ENCODE measurements at places on chromosomes 16 and 17.
A peak's percentile ranks its signal among the peaks of the same experiment; 100 is the strongest.

DNA sequence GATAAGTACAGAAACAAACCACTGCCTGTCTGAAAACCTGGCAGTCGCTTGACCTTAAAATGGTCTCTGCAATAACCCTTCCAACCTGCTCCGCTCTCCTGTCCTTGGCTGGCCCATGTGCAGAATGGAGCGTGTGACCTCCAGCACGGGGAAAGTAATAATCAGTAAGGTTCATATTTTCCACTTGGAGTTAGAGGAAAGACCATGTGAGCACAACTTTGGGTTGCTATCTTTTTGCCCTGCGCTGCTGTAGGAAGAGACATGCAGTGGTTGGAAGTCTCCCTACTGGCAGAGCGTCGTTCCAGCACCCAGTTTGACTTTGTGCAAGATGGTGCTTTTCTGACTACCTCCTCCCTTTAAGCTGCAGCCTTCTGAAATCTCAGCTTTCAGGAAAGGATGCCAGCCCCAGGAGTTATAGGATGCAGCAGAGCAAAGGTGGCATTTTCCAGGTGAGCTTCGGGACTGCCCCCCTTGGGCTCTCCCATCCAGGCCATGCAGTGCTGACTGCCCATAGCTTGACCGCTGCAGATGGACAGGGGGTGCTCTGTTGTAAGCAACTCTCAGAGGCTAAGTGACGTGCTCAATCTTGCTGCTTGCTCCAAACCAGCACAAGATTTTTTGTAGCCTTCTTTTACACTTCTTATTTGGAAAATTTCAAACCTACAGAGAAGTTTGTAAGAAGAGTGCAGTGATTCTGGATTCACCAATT, 110.7 kb upstream of the NOL11 start:
- DNase-seq, result no peak

GRCh38 chr16:60295451-60295850, 1561.3 kb upstream of the GOT2 start:
- DNase-seq, result no peak

DNA sequence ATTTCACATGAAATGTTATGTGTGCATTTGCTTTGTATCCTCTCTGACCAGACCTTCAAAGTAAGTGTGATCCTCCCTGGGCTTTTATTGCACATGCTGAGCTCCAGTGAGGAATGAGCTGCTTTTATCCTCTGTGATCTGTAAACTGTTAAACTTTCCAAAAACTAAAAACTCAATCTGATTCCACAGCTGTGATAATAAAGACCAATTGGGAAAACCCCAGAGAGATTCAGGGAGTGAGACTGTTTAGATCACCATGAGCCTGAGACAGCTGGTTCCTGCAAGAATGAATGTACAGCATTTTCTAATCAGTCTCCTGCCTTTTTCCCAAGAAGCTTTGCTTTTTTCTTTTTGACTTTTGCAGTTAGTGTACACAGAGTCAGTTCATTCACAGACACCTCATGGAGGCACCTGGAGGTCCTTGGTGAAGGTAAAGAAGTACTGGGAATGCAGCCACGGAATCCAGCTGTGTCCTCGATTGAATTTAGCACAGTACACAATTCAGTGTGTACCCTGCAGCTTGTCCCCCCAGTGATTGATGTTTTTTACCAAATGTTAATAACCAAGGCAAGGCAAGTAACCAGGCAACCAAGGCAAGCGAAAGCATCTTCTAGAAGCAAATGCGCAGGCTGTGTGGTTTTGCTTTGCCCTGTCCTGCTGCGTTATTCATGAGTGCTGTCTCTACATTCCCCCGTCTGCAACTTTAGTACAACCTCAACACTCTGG, 182.6 kb downstream of the LGALS9B start:
- DNase-seq, result no peak

GRCh38 chr17:45310380-45311324, 6.2 kb downstream of the MAP3K14 start:
- no peak for DNase-seq

DNA sequence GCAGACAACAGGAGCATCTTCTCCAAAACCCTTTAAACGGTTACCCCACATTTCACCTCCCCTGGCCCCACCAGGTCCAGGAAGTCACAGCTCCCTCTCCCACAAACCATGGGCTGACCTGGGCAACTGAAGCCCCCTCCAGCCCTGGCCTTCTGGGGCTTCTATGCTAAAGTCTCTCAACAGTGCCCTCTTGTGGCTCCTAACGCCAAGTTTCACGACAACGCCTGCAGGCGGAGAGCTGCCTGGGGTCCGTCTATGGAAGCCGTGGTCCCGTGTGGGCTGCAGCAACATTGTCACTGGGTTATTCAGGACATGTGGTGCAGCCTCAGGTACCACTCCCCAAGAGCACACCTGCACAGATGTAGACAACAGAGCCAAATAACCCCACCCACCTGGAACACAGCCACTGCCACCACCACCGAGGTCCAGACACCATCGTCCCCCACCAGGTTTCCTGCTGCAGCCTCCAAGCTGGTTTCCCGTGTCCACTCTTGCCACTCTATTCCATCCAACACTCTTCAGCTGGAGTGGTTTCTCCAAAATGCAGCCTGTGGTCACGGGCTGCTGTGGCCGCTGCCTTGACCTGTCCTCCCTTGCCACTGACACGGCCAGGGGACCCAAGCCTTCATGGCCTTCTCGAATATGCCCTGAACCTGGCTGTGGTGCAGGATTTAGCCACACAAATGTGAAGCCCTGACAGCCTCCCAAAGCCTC, 19.1 kb downstream of the C16orf95 start:
- no peak for DNase-seq

DNA sequence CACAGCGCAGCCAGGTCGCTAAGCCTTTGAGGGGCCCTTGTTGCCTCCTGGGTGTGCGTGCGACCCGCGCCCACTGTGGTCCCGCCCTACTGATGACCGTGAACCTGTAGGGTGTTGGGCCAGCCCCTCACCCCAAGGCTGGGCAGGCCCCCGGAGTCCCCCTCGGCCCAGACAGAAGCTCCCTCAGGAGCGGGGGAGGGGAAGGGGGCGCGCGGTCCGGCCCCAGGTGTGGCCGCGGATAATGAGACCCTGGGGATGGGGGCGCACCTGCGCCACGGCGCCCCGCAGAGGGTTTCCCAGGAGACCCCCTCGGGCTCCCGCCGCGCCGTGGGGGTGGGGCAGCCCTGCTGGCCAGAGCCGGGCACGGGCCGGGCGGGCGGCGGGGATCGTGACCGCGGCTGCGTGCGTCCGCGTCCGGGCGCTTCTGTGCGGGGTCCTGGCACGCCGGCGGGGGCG, 358 bp upstream of the ARHGDIG start:
- no peak for DNase-seq

DNA sequence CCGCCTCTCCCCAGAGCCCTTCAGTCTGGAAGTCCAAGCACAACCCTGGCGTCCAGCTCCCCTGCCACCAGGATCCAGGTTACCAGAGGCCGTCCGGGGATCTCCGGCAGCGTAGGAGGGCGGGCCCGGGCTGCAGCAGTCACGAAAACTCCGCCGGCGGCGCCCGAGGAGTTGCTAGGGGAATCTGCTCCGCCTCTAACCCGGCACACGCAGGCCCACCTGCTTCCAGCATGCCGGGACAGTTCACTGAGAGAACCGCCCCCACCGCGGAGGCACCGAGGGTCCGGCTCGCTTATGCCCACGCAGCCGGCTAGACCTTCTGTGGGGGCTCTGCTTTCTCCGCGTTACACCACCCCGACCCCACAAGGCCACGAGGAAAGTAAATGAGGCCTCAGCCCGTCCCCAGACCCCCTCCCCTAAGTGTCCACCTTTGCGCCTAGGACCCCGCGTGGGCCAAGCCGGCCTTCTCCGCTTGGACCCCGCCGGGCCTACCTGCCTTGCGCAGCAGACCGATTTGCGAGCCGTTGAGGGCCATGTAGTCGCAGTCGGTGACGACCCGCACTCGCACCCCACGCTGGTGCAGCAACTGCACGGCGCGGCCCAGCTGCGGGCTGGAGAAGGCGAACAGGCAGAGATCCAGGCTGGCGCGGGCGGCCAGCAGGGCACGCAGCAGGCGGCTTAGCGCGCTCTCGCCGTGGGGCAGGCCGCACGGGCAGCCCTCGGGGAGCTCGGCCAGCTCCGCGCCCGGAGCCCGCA, 587 bp downstream of the PLD6 start:
- DNase-seq, result peak; percentile 7

DNA sequence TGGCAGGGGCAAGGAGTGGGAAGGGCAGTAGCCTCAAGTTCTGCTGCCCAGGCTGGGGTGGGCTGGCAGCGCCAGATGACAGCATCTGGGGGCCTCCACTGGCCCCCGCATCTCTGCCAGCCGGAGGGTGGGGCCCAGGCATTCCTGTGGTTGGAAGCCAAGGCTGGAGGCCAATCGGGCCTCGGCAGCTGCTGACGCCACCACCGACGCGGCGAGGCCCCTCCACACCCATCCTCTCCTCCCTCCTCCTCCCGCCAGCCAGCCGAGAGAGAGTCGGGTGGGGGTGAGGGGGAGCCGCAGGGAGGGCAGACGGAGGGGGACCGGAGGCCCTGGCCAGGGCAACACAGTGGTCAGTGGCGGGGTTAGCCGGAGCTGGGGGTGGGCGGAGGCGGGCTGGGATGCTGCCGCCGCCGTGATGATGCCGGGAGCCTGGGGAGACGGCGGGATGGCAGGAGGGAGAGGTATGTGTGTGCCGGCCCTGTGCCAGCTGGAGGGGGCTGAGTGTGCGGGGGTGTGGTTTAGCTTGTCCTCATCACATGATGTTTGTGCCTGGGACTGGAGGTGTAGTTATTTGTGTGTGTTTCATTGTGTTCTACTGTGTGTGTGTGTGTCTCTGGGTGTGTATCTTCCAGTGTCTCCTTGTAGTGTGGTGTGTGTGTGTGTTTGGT, 36.6 kb downstream of the ARHGAP23 start:
- peak; percentile 64 for DNase-seq

- no peak for DNase-seq
These were observed 30.5 kb upstream of the CACNG1 start for GRCh38 chr17:67013891-67014290.

DNA sequence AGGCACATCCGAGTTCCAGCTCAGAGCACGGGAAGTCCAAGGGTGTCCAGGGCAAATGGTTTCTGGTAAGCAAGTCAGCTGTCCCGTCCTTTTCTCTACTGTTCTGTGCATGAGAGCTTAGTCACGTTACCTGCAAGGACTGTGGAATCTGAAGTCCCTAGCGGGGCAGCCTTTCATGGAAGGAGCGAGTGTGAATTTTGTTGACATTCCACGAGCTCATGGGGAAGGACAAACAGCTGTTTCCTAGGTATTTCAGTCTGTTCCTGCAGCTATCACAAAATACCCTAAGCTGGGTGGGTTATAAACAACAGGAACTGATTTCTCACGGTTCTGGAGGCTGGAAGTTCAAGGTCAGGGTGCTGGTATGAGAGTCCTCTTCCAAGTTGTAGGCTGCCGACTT, 109.2 kb downstream of the SDR42E1 start:
- no peak for DNase-seq

DNA sequence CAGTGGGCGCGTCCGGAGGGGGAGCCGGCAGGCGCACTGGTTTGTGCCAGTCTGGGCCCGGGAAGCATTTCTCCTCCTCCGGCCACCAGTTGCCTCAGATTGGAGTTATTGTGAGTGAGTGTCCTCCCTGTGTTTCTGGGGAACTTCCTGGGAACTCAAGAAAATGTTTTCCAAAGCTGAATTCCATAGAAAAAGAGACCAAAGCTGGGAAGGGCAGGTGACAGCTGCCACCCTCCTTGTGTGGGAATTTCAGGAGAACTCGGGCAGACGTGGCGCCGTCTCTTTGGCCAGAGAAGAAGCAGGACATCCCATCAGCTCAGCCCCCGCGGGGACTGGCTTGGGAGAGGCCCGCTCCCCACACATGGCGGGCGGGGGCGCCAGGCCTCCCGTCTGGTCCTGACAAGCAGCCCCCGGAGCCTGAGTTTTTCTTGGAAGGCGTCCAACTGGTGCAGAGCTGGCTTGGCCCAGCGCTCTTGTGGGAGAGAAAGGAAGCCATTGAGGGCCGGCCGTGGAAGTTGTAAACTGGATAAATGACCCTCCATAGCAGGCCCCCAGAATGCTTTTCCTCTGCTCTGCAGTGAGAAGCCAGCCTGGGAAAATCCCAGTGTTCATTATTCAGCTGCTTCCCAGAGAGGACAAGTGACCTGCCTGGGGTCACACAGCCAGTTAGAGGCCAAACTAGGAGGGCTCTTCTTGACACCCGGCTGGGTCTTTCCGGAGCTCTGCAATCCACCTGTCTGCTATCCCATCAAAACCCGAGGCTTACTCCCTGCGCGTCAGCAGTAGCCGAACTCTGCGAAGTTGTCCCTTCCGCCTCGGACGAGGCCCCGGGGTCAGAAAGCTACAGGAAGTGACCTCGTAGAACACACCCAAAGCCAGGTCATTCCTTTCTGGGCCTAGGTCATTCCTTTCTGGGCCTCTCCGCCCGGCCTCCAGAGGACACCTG, 39.2 kb upstream of the GSE1 start:
- DNase-seq, result no peak

GRCh38 chr17:72409405-72410002, 288.7 kb downstream of the SOX9 start:
- DNase-seq, result no peak

DNA sequence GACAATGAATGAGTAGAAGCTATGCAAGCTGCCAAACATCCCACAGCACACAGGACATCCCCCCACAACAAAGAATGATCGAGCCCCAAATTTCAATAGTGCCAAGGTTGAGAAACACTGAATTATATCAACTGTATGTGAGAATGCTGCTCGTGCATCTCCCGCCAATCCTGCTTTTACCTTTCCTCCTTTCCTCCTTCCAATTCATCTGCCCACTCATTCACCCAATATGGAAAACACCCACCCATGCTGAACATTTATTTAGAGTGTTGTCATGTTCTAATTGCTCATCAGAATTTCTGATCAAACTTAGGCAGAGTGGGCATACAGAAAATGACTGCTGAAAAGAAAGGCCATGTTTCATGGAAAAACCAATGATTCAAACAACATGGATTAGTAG, 183.0 kb downstream of the TMEM114 start:
- no peak for DNase-seq

GRCh38 chr17:80569924-80570323, 25.3 kb downstream of the RPTOR start:
- no peak for DNase-seq
